ENCODE measurements at places on chromosomes 5 and 9. TPM values are rescaled to one million over a fixed set of nuclear protein-coding genes. Genes with fewer than 3 reads are reported as not detected.

Gene MEGF10
- polyA plus RNA-seq = not detected

Gene TEX48
- polyA plus RNA-seq = not detected

Gene UBAP2
- polyA plus RNA-seq = 12.7 TPM

Gene DAPK1
- 0.86 TPM for polyA plus RNA-seq

Gene FRMPD1
- not detected for polyA plus RNA-seq

Gene GPR151
- not detected for polyA plus RNA-seq

Gene LHX2
- not detected for polyA plus RNA-seq

Data from IgD-negative memory B cell (primary cell).